Panc1 (cell line): ENCODE measurements at places on chromosomes 4 and X. TPM values are rescaled to one million over a fixed set of nuclear protein-coding genes. Genes with fewer than 3 reads are reported as not detected.

Gene SHISA3
- total RNA-seq: 0.18 TPM

Gene LANCL3
- 0.03 TPM for total RNA-seq

Gene AMTN
- total RNA-seq: not detected

Gene GASK1B
- total RNA-seq: 1.1 TPM

Gene MID1
- 32.4 TPM for total RNA-seq

Gene TRIM2
- 18.9 TPM for total RNA-seq

Gene KLHL4
- 27.6 TPM for total RNA-seq

Gene VSIG1
- total RNA-seq: not detected
